ENCODE measurements at places on chromosomes 11 and 22.
A peak's percentile ranks its signal among the peaks of the same experiment; 100 is the strongest.

- DNase-seq, result peak; percentile 12
Observed at GRCh38 chr11:88344869-88345268, 7.3 kb upstream of the CTSC start.

DNA sequence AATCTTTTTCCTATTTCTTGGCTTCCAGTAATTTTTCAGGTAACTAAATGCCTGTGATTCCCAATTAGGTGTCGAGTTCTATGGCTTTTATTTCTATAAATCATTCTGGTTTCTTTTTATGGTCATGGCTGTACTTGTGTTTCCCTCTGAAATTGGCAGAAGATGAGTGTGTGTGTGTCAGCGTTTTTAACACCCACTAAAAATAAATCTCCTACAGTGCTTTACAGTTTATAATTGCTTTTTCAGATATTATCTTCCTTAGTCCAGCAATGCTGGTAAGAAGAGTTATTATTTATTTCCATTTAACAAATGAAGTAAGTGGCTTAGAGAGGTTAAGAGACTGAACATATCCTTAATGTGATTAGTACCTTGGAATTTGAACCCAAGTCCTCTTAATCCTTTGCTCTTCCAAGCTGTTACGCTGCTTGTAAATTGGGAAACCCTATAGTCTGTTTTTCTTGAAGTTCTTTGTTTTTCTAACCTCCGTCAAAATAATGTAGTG is 125.2 kb downstream of the TEAD1 start:
- no peak for DNase-seq

DNA sequence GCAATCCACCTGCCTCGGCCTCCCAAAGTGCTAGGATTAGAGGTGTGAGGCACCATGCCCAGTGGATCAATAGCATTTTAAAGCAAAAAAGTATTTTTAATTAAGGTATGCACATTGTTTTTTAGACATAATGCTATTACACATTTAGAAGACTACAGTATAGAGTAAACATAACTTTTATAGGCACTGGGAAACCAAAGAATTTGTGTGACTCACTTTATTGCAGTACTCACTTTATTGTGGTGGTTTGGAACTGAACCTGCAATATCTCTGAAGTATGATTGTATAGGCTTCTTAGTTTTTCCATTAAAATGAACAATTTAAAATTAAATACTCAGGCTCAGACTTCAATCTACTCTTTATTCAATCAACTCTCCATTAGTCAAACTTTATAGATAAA is 17.5 kb upstream of the CD3E start:
- DNase-seq, result no peak

DNA sequence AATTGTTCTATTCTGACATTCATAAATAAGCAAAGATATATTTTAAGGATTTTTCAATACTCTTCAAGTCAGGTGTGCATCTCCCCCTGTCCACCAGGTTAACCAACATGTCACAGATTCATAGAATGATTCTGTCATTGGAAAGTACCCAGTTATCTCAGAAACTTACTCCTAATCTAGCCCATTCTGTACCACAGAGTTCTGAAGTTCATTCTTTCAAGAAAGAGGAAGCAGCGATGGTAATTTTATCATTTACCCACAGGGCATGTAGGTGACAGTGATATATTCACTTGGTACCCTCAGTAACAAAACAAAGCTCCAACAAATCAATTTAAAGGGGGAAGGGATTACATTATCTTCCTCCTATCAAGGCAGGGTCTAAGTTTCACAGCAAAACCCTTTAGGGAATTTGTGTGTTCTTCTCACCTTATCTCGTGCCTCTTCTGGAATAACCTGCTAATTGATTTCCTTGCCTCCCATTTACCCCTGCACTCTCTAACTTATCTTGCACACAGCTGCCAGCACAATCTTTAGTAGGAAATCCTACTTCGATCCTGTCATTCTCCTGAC is 19.0 kb upstream of the MPPED2 start:
- DNase-seq, result no peak

DNA sequence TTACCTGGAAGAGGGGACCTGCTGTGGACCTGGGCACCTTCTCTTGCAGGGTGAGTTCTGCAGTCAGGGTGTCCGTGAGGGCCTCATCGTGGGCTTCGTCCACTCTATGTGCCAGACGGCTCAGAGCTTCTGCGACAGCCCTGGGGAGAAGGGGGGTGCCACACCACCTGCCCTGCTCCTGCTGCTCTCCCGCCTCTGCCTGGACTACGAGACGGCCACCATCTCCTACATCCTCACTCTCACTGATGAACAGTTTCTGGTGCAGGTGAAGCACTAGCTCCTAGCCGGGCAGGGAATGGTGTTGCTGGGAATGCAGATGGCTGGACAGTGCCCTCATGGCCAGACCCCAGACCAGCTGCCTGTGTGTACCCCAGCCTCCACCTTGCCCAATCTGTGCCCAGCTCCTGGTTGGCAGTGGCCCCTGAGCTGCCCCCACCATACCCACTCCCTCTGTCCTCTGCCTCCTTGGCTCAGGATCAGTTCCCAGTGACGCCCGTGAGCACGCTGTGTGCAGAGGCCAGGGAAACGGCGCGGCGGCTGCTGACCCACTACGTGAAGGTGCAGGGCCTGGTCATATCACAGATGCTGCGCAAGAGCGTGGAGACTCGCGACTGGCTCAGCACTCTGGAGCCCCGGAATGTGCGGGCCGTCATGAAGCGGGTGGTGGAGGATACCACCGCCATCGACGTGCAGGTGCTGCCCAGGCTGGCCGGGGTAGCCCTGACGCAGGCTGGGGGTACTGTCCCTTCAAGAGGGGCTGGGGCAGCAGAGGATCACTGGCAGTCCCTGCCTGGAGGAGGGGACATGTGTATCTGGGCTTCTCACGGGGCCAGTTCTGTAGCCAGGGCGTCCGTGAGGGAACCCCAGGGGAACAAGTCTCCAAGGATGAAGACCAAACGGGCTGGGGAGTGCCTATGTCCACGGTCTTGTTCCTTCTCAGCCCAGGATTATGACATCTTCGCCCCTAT is 2.2 kb upstream of the TM7SF2 start:
- DNase-seq, result no peak

DNA sequence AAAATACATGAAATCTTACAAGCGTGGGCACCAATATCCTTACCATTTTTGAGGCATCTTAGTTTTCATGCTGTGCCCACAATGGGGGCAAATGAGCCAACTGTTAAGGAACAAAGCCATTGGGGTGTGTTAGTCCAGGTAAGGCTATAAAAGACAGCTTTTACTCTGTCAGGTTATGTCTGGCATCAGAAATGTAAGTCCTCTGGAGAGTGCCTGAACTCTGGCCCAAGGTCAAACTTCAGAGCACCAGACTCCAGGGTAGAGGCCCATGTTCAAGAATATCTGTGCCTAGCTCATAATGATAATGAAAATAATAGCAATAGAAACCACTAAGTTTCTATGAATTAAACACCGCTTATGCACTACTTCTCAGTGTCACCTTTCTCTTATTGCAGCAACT is 105.5 kb downstream of the CSNK2A3 start:
- no peak for DNase-seq

GRCh38 chr11:118572061-118572980 is at the start of gene ARCN1:
Gene ARCN1 (plus strand): TSS chr11:118572409. CDS start chr11:118572548, 139 bp downstream.
- peak; percentile 73 for DNase-seq

GRCh38 chr22:22452211-22452610 is 56.3 kb downstream of the ZNF280B start:
- no peak for DNase-seq

DNA sequence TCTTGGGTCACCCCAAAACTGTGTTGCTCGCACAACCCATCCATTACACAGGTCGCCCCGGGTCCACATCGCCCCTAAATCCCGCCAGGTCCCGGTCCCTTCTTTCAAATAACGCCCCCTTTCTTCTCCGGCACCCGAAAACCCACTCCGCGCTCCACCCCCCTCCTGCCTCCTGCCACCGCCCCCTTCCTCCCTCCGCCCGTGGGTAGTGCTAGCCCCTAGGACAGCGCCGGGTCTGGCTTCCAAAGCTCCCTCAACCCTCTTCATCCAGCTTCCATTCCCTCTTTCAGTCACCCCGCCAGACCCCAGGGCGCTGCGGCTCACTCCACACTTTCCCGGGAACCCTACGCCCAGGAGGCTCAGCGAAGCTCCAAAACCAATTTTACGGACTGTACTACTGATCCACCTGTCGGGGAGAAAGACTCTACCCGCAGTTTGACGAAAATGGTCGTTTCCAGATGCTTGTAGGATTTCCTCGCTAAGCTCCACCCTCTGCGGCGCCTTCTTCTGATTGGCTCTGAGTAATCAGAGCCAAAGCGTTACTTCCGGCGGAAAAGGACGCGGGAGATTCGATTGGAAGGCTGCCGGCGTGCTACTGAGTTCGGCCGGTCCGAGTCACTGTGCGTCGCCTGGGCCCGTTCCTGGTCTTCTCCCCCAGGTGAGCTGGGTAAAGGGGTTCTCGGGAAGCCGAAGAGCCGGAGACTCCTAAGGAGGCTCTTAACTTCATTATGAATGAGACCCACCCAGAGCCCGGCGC is at the start of gene DDIAS:
DDIAS (plus strand) TSS at position 572 of the 757 bp plus-strand sequence. CDS start 13,003 bp downstream, outside the sequence.
- peak; percentile 98 for DNase-seq

DNA sequence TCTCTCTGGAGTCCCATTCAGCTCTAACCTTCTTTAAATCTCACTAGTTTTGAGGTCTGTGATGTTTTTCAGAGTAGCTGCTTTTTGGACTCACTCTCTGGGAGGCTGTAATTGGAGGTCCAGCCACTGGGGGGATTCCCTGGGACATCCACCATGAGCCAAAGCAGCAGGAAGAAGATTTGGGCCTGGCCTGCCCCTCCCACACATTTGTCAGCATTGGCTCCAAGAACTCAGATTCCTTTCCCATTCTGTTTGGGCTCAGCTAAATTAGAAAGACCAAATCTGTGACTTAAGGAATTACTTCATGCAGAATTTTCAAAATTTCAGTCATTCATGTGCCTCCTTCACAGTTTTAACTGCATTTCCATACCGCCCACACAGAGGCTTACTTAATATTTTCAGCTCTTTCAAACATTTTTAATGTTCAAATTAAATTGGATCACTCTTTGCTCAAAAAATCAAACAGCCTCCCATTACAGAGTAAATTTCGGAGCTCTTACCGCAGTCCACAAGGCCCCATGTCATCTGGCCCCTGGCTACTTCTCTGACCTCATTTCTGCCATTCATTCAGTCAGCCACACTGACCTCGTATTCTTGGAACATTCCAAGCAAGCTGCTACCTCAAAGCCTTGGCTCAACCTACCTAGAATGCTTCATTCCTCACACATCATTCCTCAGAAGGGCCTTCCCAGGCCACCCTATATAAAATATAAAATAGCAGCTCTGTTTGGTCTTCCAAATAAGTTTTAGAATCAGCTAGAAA is 54.5 kb upstream of the RRAS2 start:
- no peak for DNase-seq

DNA sequence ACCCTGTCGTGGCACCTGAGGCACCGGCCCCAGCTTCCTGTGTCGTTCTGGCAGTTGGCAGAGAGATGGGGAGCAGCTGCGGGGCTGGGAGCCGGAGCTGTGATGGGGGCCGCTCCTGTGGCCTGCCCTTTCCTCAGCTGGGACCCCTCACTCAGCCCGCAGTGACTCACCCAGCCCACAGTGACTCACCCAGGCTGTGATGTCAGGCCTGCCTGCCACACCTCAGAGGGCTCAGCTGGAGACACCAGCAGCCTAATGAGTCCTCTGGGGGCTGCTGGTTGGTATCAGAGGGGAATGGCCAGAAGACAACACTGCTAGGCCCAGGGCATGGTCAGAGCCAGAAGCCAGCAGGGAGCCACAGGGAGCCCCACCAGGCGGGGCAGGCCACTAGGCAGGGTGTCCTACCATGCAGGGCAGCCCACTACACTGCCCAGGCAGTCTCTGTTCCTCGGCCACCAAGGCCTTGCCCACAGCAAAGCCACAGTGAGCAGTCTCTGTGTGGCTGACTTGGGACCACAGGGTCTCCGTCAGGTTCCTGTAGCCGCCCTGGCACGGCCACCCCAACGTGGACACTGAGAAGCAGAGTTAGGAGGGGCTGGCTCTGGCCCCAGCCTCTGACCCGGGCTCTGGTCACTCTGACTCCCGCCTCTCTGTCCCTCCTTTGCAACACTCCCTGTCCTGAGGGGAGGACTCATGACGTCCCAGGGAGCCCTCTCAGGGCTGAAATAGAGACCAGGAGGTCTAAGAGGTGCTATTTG is 4.2 kb upstream of the FXYD2 start:
- no peak for DNase-seq

- DNase-seq, result no peak
Observed at GRCh38 chr11:91850533-91851275, 373.9 kb upstream of the FAT3 start.

GRCh38 chr22:48101704-48102103 is 1339.3 kb downstream of the TBC1D22A start:
- DNase-seq, result no peak

DNA sequence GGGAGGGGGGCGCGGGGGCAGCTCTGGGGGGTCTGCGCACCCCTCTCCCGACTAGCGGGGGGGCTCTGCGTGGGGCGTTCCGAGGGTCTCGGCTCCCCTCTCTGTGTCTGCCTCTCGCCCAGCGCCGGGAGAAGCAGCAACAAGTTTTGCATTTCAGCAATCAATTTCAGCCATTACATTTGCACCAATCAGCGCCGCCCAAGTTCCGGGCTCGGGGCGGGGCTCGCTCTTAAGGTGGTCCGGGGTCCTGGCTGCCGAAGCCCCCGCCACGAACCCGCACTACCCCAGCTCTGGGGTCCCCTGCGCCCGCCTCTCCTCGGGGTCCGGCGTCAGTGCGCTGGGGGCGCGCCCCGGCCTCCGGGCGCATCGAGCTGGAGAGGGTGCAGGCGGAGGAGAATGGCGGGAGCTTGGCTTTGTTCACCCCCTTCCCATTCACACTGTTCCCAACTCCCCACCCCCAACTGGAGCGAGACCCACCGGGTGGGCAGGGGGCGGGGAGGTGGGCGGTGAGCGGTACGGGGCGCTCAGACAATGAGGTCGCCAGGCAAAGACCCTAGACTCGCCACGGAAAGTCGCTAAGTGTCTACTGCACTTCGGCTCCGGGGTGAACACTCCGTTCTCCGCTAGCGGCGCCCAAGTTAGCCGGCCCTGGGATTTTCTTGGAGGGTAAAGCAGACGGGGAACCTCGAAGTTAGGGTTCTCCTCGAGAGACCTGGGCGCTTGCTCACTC is at the start of gene MN1:
MN1 (minus strand) TSS at position 141 of the 730 bp plus-strand sequence. CDS start 1,213 bp downstream, outside the sequence.
- DNase-seq, result peak; percentile 18

- no peak for DNase-seq
Observed at GRCh38 chr11:35323076-35323868, 96.1 kb downstream of the SLC1A2 start.
